Glutamatergic neuron (in vitro differentiated cells): ENCODE measurements at places on chromosomes 2 and 18. TPM values are rescaled to one million over a fixed set of nuclear protein-coding genes. Genes with fewer than 3 reads are reported as not detected.

DNA sequence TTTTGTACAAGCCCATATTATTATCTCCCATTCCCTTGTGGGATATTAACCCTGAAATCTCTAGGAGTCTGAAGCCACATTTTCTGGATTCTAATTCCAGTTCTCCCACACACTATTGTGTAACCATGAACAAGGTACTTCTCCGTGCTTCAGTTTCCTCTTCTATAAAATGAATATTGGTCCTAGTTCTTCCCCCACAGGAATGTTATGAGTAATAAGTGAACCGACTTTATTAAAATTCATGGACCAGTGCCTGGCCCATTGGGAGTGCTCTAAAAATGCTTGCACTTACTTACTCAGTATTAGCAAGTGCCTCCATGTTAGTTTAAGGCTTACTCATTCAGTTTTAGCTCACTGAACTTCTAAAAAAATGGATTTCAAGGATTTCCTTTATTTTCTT lies 1.4 kb upstream of the ACMSD start:
- H3K27ac ChIP-seq = no peak overlapping the region
- H3K4me1 ChIP-seq = no peaks in the 10 kb centered on the region
- no peak for DNase-seq
- H3K4me3 ChIP-seq = no peak overlapping the region
- H3K36me3 ChIP-seq = peaks cover 18% of the 10 kb centered on the region
- H3K27me3 ChIP-seq = no peaks in the 10 kb centered on the region

DNA sequence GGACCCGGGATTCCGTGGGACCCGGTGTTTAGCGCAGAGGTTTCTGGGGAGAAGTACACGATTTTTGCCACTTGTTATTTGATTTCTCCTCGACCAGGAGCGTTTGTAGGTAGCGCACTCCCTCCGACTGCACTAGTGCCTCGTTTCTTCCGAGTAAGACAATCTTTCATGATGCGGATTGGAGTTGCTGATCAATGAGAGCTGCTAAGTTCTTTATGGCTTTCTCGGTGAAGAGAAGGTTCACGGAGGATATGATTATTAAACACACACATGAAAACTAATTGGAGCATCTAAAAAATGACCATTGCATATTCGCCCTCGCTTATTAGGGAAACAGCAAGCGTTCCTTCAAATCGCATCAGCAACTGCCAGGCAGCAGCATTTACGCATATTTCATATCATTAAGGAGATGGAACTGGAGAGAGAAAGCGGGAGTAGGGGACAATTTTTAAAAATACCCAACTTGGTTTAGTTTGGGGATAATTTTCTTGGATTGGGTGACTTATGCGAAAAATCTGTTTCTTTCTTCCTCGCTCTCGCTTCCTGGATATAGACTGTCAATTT lies 616 bp downstream of the EML6 start:
- H3K4me3 ChIP-seq = peak overlapping the region; percentile 93
- H3K4me1 ChIP-seq = peaks cover 4% of the 10 kb centered on the region
- peak overlapping the region; percentile 57 for H3K27ac ChIP-seq

DNA sequence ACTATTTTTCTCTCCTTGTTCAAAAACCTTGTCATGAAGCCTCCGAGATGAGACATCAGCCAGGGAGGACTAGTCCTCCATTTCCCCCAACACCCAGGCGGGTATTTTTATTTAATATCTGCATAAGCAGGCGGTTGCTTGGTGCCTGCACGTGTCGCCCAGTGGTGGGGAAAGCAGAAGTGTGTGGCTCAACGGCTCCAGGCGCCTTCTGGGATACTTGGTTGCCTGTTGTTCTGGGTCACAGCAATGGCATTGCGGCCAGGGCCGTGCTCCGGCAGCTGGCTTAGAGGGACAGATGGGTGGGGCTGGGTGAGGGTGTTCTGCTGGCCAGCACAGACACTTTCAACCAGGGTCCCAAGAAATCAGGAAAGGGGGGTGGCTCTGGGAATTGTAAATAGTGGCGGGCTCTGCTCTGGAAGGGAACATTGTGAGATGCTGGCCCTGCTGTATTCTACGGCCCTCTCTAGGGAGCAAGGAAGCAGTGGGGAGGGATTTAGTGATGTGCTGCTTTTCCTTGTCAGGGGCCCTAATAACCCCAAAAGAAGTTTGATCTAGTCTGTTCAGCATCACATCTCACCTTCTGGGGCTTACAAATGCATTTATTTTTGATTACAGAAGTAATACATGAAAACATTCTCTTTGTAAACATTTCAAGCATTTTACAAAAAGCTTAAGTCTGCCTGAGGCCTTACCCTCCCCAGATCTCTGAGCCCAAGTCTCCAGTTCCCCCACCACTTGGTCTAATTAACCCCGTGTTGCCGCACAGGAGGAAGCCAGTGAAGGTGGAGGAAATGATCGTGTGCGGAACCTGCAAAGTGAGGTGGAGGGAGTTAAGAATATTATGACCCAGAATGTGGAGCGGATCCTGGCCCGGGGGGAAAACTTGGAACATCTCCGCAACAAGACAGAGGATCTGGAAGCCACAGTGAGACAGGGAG lies 1.1 kb downstream of the VAMP8 start:
- peak overlapping the region; percentile 64 for H3K27ac ChIP-seq
- peak; percentile 52 for DNase-seq
- peaks cover 10% of the 10 kb centered on the region for H3K4me1 ChIP-seq
- no peaks in the 10 kb centered on the region for H3K36me3 ChIP-seq
- H3K4me3 ChIP-seq = no peak overlapping the region

DNA sequence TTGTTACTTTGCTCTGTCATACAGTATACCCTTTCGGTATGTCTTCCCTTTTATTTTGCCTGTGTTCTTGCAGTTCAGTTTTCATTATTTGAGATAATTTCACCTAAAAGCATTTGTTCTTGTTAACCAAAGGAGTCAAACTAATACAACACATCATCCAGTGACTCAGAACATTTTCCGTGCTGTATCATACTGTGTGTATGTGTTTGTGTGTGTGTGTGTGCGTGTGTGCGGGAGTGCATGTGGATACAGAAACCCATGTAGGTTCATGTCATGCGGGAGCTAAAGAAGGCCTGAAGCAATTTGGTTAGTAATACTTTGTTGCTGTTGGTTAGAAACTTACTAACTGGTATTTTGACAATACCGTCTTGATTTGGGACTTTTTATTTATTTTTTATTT lies 60.0 kb downstream of the CEP192 start:
- no peak overlapping the region for H3K27ac ChIP-seq
- peaks cover 17% of the 10 kb centered on the region for H3K4me1 ChIP-seq
- H3K4me3 ChIP-seq = no peak overlapping the region
- no peaks in the 10 kb centered on the region for H3K36me3 ChIP-seq
- DNase-seq = no peak

GRCh38 chr2:191176801-191177438 lies 26.1 kb upstream of the STAT4 start:
- no peak for DNase-seq
- H3K36me3 ChIP-seq = no peaks in the 10 kb centered on the region
- H3K4me3 ChIP-seq = no peak overlapping the region

DNA sequence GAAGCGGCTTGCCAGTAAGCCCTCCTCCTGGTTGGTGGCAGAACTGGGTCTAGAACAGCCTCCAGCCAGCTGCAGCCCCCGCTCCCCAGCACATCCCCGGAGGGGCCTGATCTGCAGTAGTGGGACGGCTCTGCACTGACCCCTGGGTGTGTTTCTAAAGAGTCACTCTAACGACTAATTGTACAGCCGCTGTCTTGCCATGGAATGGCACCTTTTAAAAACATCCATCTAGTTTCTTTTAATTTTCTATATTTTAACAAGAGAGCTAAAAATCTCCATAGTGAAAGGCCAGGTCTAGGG lies 82.0 kb downstream of the MTCL1 start:
- H3K4me1 ChIP-seq = peaks cover 35% of the 10 kb centered on the region
- peaks cover 8% of the 10 kb centered on the region for H3K27me3 ChIP-seq
- peak; percentile 50 for DNase-seq
- H3K36me3 ChIP-seq = peaks cover 10% of the 10 kb centered on the region

DNA sequence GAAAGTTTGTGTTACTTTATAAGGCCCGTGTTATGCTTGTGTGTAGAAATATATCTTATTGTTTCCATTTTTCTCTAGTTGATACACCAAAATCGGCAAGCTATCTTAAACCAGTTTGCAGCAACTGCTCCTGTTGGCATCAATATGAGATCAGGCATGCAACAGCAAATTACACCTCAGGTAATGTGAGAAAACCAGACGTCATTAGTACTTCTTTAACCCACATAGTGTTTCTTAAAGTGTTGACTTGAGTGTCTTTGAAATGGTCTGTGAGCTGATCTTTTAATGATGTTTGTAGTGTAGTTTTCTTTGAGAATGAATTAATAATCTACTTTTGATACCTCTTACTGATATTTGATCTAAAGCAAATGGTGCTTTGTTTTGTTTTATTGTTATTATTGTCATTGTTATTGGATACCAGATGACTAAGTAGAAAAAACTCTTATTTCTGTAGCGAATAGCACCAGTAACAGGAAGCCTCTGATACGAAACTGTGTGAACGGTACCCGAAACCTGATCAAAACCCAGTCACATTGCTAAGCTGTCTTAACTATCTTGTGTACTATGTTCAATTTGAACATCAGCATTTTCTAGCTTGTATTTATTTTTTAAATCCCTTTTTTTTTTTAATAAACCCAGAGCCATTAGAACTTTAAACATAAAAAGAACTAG lies 53.7 kb downstream of the PTRHD1 start:
- H3K27me3 ChIP-seq = no peaks in the 10 kb centered on the region
- no peak overlapping the region for H3K4me3 ChIP-seq
- peaks cover 2% of the 10 kb centered on the region for H3K4me1 ChIP-seq
- DNase-seq = no peak
- no peaks in the 10 kb centered on the region for H3K36me3 ChIP-seq

Gene ASB18
- total RNA-seq = not detected

DNA sequence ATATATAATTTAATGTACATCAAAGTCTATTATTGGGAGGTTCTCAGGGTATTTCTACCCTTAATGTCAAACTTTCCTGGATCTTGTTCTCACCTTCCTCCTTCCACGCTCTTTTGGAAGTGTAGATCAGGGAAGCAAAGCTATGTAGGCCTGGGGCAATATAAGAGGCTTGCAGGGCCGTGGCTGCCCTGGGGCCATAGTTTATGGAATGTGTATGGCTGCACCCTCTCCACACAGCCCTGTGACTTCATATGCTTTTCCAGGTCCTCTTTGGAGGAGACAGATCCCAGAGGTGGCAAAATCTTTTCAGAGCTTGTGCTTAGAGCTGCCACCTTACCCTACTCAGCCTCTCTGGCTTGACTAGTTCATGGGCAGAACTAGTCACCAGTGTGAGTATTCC lies 82.9 kb downstream of the PLB1 start:
- no peak overlapping the region for H3K4me3 ChIP-seq
- no peak overlapping the region for H3K27ac ChIP-seq
- no peak for DNase-seq
- H3K27me3 ChIP-seq = no peaks in the 10 kb centered on the region

GRCh38 chr2:119772767-119773166 lies 13.0 kb downstream of the PTPN4 start:
- peaks cover 2% of the 10 kb centered on the region for H3K27me3 ChIP-seq
- no peak for DNase-seq
- H3K27ac ChIP-seq = no peak overlapping the region
- H3K4me1 ChIP-seq = peaks cover 11% of the 10 kb centered on the region
- no peaks in the 10 kb centered on the region for H3K36me3 ChIP-seq

GRCh38 chr2:144560251-144560650 lies 40.3 kb upstream of the ZEB2 start:
- peaks cover 2% of the 10 kb centered on the region for H3K4me1 ChIP-seq
- no peak overlapping the region for H3K27ac ChIP-seq
- H3K4me3 ChIP-seq = no peak overlapping the region
- no peak for DNase-seq
- H3K27me3 ChIP-seq = no peaks in the 10 kb centered on the region

DNA sequence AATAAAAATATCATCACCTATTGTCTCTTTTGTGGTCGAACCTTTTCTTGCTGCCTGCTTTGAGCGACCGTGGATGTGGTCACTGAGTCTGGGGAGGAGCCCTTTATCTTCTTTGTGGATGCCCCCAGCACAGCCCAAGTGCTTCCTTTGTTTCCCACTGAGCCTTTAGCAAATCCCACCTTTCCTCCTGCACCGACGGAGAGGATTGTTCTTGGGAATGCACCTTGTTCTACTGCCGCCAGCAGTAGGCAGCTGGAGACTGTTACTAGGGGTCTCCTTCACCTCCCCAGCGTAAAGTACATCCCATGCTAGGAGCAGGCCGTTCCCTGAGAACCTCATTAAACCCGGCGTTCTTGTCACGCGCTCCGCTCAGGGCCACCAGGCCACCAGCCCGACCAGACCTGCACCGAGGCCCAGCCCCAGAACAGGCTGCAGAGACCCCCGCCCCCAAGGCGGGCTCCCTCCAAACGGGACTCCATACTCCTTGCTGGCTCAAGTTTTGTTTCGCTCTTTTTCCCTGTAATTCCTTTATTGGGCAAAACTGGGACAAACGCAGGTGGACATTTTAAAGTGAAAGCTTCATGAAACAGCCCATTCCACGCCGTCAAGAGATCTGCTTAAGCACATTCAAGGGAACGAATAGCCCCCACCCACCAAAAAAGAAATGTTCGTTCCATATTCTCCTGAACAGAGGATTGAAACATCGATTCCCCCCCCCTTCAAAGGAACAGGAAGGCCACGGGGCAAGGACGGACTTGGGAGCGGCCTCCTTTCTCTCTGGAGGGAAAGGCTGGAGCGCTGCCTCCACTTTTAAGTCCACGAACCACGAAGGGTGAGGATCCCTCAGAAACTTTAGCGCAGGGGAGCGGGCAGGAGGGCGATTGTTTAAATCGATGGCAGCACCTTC lies 1.1 kb upstream of the MAT2A start:
- DNase-seq = peak; percentile 71
- peaks cover 12% of the 10 kb centered on the region for H3K27me3 ChIP-seq
- H3K27ac ChIP-seq = peak overlapping the region; percentile 100
- H3K4me3 ChIP-seq = peak overlapping the region; percentile 89
- no peaks in the 10 kb centered on the region for H3K36me3 ChIP-seq
- peaks cover 27% of the 10 kb centered on the region for H3K4me1 ChIP-seq

GRCh38 chr2:46850742-46851141 lies 64.9 kb downstream of the MCFD2 start:
- no peak for DNase-seq
- no peak overlapping the region for H3K27ac ChIP-seq
- no peaks in the 10 kb centered on the region for H3K36me3 ChIP-seq

GRCh38 chr2:96345868-96346462 lies 10.4 kb downstream of the NCAPH start:
- H3K4me1 ChIP-seq = no peaks in the 10 kb centered on the region
- H3K36me3 ChIP-seq = no peaks in the 10 kb centered on the region
- H3K27me3 ChIP-seq = peaks cover 2% of the 10 kb centered on the region
- H3K27ac ChIP-seq = peak overlapping the region; percentile 2
